AG10803 (cell line): ENCODE measurements at places on chromosomes 5 and 9.

GRCh38 chr9:136051837-136052471 is 43.1 kb downstream of the NACC2 start:
- peak; percentile 97 for DNase-seq

- DNase-seq: no peak
Observed at GRCh38 chr5:136999787-137000186, 499.3 kb downstream of the SPOCK1 start.

DNA sequence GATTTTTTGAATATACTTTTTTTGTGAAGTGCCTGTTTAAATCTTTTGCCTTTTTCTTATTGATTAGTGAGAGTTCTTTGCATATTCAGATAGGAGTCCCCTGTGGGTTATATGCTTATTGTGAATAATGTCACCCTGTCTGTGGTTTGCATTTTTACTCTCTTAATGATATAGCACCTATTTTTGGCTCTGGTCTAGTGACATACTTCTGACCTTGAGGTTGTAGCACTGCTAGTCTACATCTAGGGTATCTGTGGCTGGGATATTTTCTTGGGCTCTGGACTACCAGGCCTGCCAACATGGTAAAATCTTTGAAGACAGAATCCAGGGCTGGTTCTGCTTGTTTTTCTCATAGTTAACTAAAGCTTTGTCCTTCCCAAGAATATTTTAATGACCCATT is 13.5 kb upstream of the NKX2-5 start:
- no peak for DNase-seq

- DNase-seq: no peak
Observed at GRCh38 chr9:93427655-93428379, 23.7 kb upstream of the FAM120A start.

DNA sequence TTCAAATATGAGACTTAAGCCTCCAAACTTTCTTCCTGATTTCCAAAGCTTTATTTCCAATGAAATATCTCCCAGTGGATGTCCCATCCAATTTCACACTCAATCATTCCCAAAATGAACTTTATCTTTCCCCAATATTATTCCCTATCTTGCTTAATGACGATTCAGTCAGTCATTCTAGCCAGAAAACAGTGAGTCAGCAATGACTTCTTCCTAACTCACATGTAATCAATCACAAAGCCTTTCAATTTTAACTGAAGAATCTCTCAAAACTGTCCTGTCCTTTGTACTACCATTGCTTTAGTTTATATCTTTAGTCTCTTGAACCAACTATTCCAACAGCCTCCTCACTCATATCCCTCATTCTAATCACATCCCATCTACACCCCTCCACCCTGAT is 34.9 kb downstream of the NSA2 start:
- DNase-seq: no peak

- no peak for DNase-seq
Observed at GRCh38 chr9:84514421-84514820, 155.1 kb upstream of the NTRK2 start.

- DNase-seq: no peak
Observed at GRCh38 chr5:66168226-66168625, 24.1 kb downstream of the SREK1 start.

- no peak for DNase-seq
Observed at GRCh38 chr5:164860896-164861295, 1355.5 kb downstream of the MAT2B start.

DNA sequence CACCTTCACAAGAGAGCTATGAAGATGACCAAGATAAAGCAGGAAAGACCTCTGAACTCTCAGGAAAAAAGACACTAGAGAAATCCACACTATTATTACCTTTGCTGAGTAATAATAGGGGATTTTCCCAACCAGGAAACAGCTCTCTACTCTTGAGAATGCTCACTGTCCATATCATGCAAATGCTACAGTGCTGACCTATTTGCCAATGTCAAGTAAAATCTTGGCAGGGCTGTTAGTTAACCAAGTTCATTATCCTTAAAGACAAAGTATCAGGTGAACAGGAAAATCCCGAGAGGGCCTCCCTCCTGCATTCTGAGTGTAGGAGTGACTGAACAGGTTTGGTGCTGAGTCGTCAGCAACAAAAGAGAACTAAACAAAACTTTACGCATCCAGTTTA is 306.6 kb downstream of the ACTL7B start:
- no peak for DNase-seq

- DNase-seq: peak; percentile 54
Observed at GRCh38 chr5:54845567-54845941, 139.8 kb downstream of the ESM1 start.
